Fibroblast of lung (primary cell): ENCODE measurements at places on chromosomes 16 and 17. TPM values are rescaled to one million over a fixed set of nuclear protein-coding genes. Genes with fewer than 3 reads are reported as not detected.
A peak's percentile ranks its signal among the peaks of the same experiment; 100 is the strongest.

DNA sequence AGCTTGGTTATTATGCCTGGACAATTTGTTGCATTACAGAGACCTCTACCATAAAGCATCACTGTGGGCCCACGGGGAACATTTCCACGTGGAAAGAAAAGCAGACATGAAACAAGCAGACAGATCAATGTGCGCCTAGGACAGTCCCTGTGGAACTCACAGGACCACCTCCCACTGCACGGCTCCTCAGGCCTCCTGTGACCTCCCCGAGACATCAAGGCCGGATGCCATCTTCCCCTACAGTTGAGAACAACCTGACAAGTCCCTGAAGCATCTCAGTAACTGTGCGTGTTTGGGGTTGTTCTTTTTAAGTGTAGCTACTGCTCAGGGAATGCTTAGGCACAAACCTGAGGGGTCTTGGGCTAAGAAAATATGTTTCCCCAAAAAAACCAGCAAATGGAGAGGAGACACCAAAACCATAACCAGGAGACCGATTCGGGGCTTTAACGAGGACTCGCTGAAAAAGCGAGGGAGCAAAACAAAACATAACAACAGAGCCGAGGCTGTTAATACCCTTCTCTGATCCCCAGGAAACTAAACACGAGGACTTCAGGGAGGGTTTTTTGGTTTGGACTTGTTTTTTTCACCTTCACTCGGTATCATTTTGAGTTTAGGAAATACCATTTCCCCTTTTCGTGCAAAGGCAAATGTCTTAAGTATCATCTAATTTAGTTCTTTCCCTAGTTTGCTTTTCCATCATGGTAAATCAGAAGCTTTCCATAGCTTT, 87.1 kb downstream of the CYTH1 start:
- DNase-seq = no peak

DNA sequence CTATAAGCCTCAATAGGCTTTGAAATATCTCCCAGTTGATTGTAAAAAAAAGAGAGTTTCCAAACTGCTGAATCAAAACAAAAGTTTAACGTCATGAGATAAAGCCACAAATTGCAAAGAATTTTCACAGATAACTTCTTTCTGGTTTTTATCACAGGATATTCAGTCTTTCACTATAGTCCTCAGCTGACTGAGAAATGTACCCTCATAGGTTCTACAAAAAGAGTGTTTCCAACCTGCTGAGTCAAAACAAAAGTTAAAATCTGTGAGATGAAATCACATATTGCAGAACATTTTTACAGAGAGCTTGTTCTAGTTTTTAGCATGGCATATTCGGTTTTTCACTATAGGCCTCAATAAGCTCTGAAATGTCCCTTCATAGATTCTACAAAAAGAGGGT, 559.2 kb downstream of the KCNJ18 start:
- no peak for DNase-seq

DNA sequence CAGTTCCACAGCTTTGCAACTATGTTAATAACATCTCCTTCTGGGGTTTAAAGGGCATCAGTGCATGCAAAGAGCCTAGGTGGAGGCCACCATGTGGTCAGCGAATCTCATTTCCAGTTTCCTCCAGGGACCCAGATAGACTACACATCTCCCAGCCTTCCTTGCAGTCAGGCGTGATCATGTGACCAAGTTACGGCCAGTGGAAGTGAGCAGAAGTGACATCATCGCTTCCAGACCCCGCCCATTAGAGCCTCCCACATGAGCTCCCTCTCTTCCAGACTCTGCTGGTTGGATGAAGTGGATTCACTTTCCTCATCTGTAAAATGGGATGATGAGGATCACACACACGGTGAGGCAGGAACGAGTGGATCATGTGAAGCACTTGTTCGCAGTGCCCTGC, 27.4 kb upstream of the KDM8 start:
- DNase-seq = no peak

GRCh38 chr17:49443862-49444261, 29.2 kb upstream of the PHB1 start:
- peak; percentile 72 for DNase-seq

DNA sequence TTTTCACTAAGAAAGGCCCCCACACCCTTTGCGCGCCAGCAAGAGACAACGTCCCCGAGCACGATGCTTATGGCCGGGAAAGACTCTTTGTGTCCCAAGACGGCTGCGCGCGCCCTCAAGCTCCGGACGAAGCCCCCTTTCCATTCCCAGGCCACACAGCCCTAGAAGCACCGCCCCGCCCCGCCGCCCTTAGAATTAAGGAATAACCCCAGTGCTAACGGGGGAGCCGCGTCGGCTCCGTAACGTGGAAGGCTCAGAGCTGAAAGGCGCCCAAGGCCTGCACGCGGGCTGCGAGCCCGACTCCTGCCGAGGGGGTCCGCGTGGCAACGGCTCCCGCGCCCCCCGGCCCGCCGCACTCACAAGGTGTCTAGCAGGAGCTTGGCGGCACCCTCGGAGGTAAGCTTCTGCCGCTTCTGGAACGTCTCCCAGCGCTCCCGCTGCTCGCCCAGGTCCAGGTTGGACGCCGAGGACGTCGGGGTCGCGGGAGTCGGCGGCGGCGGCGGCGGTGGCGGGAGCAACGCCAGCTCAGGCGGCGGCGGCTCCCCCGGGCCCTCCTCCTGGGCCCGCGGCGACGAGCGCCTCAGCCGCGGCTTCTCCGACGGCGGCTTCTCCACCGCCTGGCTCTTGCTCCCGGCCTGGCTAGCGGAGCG, 477 bp downstream of the CENPV start:
- DNase-seq = peak; percentile 33

GRCh38 chr17:37802712-37803416, 58.0 kb upstream of the HNF1B start:
- DNase-seq = peak; percentile 85

DNA sequence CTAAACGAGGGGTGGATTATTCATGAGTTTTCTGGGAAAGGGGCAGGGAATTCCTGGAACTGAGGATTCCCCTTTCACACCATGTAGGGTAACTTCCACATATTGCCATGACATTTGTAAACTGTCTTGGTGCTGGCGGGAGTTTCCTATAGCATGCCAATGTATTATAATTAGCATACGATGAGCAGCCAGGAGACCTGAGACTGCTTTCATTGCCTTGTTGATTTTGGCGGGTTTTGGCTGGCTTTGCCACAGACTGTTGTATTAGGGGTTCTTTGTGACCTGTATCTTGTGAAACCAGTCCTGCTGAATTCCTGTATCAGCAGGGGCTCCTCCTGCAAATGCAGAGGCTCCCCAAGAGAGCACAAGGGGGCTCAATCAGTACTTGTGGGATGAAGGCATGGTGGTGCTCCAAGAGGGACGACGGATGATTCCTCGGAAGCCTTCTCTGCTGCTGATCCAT, 104.4 kb upstream of the CACNG5 start:
- DNase-seq = no peak

- no peak for DNase-seq
Measured at GRCh38 chr17:49508866-49509587, 13.9 kb downstream of the NGFR start.

DNA sequence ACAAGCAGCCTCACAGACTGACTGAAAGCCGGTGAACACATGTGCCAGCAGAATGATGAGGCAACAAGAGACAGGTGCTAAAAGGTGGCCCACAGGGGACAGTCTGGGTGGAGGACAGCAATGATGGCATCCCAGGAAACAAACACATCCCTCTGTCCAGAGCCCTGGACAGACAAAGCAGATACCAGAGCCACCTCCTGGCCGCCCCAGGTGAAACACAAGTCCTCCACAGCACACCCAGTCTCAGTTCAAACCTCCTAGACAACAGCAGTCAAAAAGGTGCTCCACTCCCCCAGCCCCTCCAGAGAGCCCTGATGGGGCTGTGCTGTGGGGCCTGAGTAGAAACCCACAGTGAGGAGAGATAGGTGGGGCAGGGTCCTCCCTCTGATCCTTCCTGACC, 20.3 kb upstream of the CDH5 start:
- DNase-seq = no peak

DNA sequence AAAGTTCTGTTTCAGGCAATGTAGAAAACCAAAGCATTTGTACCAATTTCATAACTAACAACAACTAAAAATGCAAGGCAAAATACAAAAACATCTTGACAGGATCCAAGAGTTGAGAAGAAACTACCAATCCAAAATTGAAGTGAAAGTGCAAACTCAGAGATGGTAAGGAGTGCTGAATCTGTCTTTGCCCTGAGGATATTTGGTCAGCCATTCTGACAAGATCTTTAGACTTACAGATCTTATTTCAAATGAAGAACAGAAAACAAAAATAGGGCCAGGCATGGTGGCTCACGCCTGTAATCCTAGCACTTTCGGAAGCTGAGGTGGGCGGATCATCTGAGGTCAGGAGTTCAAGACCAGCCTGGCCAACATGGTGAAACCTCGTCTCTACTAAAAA, 412.8 kb downstream of the ZFHX3 start:
- no peak for DNase-seq

GRCh38 chr17:44687756-44688155, 1.8 kb downstream of the CCDC43 start:
- no peak for DNase-seq

GRCh38 chr17:75087558-75088453, at the start of gene SLC16A5:
TSS of gene SLC16A5 (plus strand) at chr17:75087954. CDS start at chr17:75093637, 5,683 bp downstream.
- peak; percentile 75 for DNase-seq

DNA sequence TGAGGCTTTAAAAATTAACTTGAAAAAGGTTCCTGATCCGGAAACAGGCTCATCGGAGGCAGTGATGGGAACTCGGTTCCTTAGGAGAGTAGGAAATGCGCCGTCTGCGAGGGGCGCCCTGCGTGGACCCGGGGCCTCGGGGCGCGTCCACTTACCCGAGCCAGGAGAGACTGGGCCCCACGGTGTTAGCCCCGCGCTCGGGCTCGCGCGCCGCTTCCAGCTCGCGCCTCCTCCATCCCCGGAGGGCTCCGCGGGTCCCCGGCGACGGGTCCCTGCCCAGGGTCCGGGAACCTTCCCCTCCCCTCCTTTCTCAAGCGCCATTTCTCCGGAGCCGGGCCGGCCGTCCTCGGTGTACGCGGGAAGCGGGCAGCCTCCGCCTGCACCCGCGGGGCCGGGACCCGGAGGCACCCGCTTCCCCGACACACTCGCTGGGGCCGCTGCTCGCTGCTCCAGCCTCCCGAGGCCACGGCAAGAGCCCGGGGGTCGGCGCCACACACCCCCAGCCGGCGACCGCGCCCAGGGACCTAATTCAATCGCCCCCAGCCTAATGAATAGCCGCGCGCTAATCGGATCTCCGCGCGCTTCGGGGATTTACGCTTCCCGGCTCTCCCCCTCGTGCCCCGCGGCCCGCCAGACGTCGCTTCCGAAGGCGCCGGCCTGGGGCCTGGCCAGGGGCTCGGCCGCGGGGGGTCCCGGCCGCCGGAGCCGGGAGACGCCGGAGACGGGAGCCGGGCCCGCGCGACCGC, 2.2 kb upstream of the BAHCC1 start:
- peak; percentile 34 for DNase-seq

DNA sequence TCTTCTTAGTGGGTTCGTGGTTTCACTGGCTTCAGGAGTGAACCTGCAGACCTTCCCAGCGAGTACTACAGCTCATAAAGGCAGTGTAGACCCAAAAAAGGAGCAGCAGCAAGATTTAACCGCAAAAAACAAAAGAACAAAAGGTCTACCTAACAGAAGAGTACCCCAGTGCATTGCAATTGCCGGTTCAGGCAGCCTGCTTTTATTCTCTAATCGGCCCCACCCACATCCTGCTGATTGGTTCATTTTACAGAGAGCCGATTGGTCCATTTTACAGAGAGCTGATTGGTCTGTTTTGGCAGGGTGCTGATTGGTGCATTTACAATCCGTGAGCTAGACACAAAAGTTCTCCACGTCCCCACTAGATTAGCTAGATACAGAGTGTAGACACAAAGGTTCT, 2.0 kb upstream of the ARRB2 start:
- DNase-seq = no peak

DNA sequence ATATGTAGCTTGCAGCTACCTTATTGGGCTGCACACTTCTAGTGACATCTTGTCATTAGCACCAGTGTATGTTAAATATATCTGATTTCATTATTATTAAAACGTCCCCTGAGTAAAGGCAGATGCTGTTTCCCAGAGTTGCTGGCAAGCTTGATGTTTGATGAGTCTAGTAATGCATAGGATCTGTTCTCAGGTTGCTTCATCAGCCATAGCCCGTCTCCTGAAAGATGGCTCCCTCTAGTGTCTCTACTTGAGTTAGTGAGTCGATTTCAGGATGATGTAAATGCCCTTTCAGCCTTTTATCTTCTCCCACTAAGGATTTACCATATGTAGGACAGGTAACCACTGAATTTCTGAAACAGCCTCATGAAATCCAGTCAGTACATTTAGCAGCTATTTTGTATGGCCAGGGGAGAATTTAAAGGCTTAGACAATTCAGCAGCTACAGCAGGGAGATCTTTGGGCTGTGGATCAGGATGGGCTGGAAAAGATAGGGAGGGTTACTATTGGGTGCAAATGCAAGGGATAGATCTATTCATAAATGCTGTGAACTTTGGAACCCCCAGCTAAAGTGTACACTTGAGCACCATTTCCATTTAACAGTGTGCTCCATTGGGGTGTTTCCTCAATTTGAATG, 376.3 kb downstream of the CNTNAP4 start:
- peak; percentile 13 for DNase-seq

- peak; percentile 96 for DNase-seq
Measured at GRCh38 chr17:29645515-29646051, 22.9 kb upstream of the CORO6 start.

GRCh38 chr17:67506966-67507365, 129.9 kb downstream of the PITPNC1 start:
- no peak for DNase-seq

- no peak for DNase-seq
Measured at GRCh38 chr17:32970281-32970680, 21.4 kb upstream of the SPACA3 start.

GRCh38 chr16:57619133-57619605, 9.3 kb upstream of the ADGRG1 start:
- no peak for DNase-seq

GRCh38 chr16:78705694-78706093, 606.2 kb downstream of the WWOX start:
- DNase-seq = peak; percentile 40

- DNase-seq = no peak
Measured at GRCh38 chr16:78259873-78260272, 160.4 kb downstream of the WWOX start.

GRCh38 chr16:397736-398332, 835 bp downstream of the NME4 start:
- peak; percentile 73 for DNase-seq

GRCh38 chr16:69823831-69824563, 61.9 kb downstream of the WWP2 start:
- DNase-seq = no peak

ABCA6 gene
- total RNA-seq = 12.9 and 23.1 TPM in 2 replicates

PHOSPHO1 gene
- total RNA-seq = under 0.01 and 0.17 TPM in 2 replicates

CHAD gene
- not detected in 2 replicates for total RNA-seq

KRTAP4-9 gene
- total RNA-seq = not detected in 2 replicates

C16orf89 gene
- total RNA-seq = 5.9 and 9.8 TPM in 2 replicates

TBC1D3I gene
- under 0.01 and 0.51 TPM in 2 replicates for total RNA-seq

CHST6 gene
- 0.17 and 0.26 TPM in 2 replicates for total RNA-seq

VWA3A gene
- 0.17 TPM in 1 of 2 replicates, not detected in the other for total RNA-seq
